OCI-M1 (cell line): ENCODE measurements at places on chromosomes 7 and 10.

DNA sequence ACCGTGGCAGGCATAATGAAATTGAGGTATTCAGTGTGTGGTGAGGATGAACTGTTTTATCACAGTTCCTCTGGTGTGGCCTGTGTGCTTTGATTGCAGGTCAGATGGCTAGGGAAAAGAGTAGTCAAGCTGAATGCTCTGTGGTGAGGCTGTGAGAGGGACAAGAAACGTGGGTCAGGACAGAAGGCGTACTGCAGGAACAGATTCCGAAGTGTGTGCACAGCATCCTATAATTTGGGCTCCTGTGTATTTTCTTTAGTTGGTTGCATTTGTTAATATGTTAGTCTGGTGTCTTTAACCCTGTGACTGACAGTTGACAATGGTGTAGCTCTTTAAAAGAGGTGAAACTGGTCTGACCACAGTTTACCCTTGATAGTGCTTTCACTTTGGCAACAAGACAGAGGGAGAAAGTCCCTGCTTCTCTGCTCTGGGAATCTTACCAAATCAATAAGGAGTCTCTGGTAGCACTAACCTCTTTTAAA, 76.5 kb downstream of the AUTS2 start:
- no peak for DNase-seq

DNA sequence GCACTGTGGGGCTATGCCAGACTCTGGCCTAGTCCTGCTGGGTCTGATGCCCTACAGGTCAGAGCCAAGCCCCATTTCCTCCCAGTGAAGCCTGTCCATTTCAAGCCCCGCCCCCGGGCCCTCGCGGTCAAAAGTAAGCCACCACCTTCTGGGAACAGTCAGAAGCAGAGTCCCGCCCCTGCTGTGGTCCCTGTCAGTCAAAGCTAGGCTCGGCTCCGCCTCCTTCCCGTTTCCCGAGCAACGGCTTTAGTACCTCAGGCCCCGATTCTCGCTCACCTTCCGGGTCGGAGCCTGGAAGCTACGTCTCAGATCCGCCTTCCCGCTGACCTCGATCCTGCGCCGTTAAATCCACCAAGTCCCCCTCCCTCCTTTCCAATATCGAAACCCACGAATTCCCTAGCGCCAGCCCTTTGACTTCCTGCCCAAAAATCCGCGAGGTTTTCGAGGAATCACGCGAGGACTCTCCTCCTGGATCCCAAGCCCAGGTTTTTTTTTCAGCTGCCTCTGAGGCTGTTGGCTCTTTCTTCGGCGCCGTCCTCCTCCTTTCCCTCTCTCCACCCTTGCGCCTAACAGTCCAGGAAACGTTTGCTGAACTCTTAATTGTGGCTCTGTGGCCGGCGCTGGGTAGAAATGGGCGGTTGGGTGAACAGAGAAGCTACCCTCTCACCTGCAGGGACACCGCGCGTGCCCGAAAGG, 11.8 kb downstream of the SFXN3 start:
- peak; percentile 99 for DNase-seq

GRCh38 chr10:70549962-70550458, 52.5 kb downstream of the PRF1 start:
- peak; percentile 89 for DNase-seq

DNA sequence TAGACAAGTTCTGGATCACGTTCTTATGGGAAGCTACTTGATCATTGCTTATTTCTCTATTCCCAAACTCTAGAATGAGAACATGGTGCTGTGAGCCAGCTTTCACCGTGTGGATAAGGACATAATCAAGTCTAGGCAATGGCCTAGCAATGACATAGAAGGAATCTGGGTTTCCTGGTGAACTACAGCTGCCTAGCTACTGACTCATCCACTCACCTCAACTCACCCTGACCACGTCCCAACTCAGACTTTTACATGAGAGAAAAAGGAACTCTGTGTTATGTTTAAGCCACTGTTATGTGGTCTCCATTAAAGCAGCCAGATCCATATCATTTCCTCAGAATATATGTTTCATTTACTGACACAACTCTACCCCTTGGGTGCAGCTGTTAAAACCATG, 18.8 kb upstream of the MET start:
- peak; percentile 19 for DNase-seq

- no peak for DNase-seq
Measured at GRCh38 chr7:150333659-150334058, 7.8 kb downstream of the RARRES2 start.

GRCh38 chr7:80632139-80632538, 6.3 kb upstream of the CD36 start:
- DNase-seq = peak; percentile 88

GRCh38 chr7:16926861-16927260, 45.1 kb upstream of the AGR3 start:
- no peak for DNase-seq

DNA sequence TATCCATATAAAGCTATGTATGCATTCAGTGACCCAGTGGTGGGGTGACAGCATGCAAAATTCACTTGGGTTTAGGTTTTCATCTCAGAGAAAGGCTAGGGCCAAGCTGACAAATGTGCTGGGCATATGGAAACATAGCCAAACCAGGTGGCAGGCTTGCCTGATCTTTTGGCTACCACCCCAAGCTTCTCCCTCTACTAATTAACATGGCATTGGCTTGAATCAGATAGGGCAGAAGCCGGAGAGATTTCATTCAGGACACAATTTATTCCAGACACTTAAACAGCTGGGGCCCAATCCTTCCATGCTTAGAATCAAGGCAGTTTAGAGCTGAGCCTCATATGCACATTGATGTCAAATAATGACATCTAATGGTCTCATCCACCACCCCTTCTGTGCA, 95.5 kb upstream of the AGK start:
- no peak for DNase-seq

DNA sequence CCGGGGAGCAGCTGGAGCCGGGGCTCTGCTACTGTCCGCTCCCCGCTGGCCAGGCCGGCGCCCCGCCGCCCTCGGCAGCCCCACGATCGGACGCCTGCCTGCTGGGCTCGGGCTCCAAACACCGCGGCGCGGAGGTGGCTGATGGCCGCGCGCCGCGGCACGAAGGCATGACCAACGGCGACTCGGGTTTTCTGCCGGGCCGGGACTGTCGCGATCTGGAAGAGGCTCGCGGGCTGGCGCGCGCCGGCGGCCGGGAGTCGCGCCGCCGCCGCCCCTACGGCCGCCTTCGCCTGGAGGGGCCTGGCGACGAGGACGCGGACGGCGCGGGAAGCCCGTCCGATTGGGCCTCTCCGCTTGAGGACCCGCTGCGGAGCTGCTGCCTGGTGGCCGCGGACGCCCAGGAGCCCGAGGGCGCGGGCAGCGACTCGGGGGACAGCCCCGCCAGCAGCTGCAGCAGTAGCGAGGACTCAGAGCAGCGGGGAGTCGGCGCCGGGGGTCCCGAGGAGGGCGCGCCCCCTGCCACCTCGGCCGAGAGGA, 570 bp downstream of the TBC1D12 start:
- DNase-seq = peak; percentile 76

- peak; percentile 61 for DNase-seq
Measured at GRCh38 chr10:79905322-79906314, 43.3 kb downstream of the SFTPD start.

- DNase-seq = peak; percentile 93
Measured at GRCh38 chr10:87860156-87860795, 3.1 kb downstream of the KLLN start.

GRCh38 chr7:151925446-151926335, 30.6 kb upstream of the GALNTL5 start:
- DNase-seq = peak; percentile 71

GRCh38 chr10:6493521-6494441, 86.3 kb downstream of the PRKCQ start:
- no peak for DNase-seq

- peak; percentile 3 for DNase-seq
Measured at GRCh38 chr7:55050281-55050680, 31.5 kb downstream of the EGFR start.

DNA sequence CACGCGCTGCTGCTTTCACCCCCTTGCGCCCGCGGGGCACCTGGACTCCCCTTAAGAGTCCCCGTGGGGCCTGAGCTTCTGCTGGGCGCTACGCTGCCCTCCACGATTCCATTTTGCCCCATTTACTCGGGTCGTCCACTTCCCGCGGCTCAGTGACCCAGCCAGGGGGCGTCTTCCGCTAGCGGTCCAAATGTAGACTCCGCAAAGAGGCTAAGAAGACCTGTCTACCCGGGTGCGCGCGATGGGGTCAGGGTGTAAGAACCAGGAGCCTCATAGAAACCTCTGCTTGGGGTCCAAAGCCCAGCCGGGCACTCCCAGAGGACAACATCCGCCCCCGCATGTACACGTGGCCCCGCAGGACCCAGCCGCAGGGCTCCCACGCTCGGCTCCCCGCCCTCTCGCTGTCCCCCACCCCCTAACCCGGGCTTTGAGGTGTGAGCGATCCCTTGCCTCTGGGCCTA, 5.2 kb upstream of the HMX2 start:
- DNase-seq = no peak

DNA sequence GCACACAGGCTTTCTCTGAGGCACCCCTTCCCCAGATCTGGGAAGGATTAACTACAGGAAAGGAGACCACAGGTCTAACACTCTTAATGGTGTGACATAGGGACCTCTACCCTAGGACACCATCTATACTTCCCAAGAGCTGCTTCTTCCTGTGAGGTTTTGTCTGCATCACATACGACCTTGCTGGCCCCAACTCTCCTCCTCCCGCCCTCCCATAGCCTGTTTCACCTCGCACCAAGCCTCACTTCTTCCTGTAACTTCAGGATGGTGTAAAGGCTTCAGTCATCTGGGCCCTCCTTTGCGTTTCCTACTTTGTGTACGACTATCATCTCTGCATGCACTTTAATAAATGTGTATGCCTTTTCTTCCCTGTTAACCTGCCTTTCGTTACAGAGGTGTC, 274.3 kb downstream of the KLF6 start:
- DNase-seq = no peak

DNA sequence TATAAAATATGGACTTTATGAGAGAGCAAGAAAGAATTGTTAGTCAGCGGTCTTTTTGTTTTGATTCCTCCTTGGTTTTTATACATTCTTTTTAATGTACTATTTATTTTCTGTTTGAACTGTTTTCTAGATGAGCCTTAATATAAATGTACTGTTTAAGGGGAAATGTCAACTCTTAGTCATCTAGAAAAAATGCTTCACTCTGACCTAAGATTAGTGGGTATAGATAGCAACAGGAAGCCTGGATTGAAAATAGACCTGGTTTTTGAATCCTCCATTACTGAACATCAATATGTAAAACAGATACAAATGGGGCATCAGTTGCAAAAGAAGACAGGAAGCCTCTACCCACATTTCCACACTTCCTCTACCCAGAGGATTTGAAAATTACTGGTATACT, 87.8 kb downstream of the CHRM2 start:
- DNase-seq = no peak

- no peak for DNase-seq
Measured at GRCh38 chr7:85823396-85824080, 636.7 kb upstream of the SEMA3D start.

DNA sequence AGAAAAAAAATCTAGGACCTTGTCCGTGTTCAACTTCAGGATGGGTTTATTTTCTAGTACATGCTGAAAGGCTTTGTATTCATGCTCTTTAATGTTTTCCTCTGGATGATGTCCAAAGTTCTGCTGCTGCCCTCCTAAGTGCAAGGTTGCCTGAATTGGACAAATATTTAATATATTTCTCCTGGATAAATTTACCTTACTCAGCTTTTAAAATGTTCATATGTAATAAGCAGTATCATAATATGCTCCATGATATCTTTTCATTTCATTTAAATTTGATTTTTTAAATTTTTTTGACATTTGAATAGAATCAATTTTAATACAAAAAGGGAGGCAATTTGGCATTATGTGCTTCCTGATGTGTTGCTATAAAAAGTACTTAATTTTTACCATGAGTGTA, 95.9 kb upstream of the SLC25A13 start:
- no peak for DNase-seq

GRCh38 chr7:68423356-68423755, 1174.9 kb upstream of the AUTS2 start:
- DNase-seq = no peak

DNA sequence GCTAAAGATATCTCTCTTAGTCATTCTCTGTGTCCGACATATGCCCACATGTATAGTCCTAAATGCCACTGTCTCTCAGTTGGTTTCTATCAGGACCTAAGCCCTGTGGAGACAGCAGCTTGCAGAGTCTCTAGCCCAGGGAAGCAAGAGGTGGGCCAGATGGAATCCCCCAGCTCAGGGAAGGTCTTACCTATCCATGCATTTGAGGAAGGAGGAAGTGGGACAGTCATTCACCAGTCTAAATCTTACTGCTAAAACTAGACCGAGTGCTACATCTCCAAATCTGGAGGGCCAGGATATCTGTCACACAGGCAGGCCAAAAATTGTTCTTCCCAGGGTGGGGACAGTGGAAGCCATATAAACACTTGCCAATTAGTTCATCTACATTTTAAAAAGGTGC, 26.4 kb upstream of the HERPUD2 start:
- no peak for DNase-seq

GRCh38 chr7:15041226-15041625, 138.7 kb upstream of the DGKB start:
- DNase-seq = no peak

GRCh38 chr7:23075571-23075970, 30.0 kb upstream of the KLHL7 start:
- DNase-seq = peak; percentile 3

- DNase-seq = no peak
Measured at GRCh38 chr7:6675807-6676405, 30.8 kb downstream of the ZNF12 start.

DNA sequence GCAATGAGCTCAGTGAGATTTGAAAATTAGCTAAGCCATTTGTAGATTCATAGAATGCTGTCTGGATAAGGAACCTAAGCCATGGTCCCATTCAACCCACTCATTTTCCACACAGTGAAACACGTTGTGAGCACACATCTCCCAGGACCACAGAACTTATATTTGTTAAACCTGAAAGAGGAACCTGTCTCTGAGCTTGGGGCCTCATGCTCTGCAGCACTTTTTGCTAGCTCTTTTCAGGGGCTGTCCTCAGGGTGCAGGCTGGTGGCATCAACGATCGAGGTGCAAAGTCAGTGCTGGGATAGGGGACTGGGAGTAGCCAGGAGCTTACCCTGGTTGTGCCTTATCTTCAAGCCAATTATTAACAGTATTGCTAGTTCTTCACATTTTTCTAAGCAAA, 11.9 kb downstream of the HECW1 start:
- no peak for DNase-seq

DNA sequence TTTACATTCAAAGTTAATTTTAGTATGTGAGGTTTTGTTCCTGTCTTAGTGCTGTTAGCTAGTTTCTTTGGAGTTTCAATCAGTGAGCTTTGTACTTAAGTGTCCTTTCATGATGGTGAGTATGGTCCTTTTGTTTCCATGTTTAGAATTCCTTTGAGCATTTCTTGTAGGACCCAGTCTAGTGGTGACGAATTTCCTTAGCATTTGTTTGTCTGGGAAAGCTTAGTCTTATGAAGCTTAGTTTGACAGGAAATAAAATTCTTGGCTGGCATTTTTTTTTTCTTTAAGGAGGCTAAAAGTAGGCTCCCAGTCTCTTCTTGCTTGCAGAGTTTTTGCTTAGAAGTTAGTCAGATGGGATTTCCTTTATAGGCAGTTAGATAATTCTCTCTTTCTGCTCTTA, 209.2 kb upstream of the SEMA3C start:
- no peak for DNase-seq
